ENCODE measurements at places on chromosomes 13 and 19. TPM values are rescaled to one million over a fixed set of nuclear protein-coding genes. Genes with fewer than 3 reads are reported as not detected.

Gene CEACAM1
- 1.0 TPM for total RNA-seq

Gene DMRTC2
- total RNA-seq: not detected

Gene ZNF726
- total RNA-seq: 0.25 TPM

Gene CEACAM8
- total RNA-seq: not detected

Gene CHST8
- total RNA-seq: 0.42 TPM

Gene UBL5
- total RNA-seq: 365 TPM

Gene JAK3
- total RNA-seq: 4.0 TPM

Gene KPTN
- 8.0 TPM for total RNA-seq

Gene ZNF66
- total RNA-seq: 1.1 TPM

Gene CYP4F22
- total RNA-seq: not detected

Gene HS6ST3
- 0.08 TPM for total RNA-seq
